ENCODE measurements at places on chromosomes 11 and 22.

DNA sequence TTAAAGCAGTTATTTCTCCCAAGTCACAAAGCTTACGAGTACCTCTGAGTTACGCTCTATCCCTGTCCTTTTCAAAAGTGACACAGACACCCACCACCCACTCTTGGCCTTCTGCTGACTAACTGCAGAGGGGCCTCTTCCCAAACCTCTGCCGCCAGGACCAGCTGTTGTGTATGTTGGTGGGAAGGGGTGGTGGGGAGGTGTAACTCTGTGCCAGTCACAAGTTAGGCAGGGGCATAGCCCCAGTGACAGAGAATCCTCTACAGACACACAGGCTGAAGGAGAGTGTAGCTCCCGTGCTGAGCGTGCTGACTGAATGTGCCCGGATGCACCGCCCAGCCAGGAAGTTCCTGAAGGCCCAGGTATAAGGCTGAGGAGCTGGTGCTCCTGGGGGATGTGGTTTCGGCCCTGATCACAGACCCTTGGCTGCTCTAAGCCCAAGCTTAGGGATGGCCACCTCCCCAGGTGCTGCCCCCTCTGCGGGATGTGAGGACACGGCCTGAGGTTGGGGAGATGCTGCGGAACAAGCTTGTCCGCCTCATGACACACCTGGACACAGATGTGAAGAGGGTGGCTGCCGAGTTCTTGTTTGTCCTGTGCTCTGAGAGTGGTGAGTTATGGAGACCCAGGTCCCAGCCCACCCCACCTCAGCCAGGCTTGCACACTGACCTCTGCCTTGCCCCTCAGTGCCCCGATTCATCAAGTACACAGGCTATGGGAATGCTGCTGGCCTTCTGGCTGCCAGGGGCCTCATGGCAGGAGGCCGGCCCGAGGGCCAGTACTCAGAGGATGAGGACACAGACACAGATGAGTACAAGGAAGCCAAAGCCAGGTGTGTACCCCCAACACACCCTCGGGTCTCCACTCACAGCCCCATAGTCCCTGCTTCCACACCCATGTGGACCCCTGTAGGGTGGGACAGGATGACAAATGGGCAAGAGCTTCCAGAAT lies 4.9 kb downstream of the RIC8A start:
- no peak for DNase-seq

- no peak for DNase-seq
Measured at GRCh38 chr11:1487851-1488574, 1.4 kb upstream of the MOB2 start.

DNA sequence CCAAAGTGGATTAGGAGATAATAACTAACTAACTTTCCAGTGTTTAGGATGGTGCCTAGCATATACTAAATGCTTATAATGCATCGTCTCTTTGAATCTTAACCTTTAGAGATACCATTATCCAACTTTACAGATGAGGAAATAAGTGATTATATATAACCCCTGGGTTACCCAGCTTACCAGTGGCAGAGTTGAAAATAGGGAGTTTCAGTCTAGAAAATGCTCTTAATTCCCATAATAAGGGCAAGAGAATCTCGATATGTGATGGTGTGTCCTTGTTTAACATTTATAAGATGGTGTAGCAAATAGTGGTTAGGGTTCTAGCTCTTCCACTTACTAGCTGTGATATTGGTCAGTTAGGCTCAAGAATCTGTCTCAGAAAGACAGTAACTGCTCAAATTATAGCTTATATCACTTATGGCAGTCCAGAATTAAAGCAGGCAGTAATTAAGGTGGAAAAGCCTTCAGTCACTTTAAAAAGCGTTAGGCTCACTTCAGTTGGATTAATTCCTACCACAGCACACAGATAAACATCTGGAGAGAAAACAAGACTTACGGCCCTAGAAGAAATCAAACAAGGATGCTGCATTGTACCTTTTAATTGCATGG lies 6.3 kb downstream of the XBP1 start:
- DNase-seq = no peak

GRCh38 chr11:101566626-101567025 lies 17.2 kb downstream of the TRPC6 start:
- DNase-seq = no peak

- no peak for DNase-seq
Measured at GRCh38 chr11:124895471-124895971, 2.1 kb downstream of the ROBO4 start.

GRCh38 chr11:2137202-2138067 lies 1.8 kb downstream of the IGF2 start:
- DNase-seq = no peak

DNA sequence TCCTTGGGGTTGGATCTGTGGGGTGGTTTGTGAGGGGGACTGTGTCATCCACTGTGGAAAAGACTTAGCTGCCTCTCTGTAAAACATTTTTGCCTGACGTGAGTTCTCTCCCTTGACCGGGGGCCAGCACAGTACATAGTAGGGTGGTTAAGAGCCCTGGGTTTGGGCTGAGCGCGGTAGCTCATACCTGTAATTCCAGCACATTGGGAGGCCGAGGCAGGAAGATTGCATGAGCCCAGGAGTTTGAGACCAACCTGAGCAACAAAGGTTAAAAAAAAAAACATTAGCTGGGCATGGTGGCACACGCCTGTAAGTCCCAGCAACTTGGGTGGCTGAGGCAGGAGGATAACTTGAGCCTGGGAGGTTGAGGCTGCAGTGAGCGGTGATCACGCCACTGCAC lies 74.7 kb upstream of the WNT7B start:
- DNase-seq = no peak

- no peak for DNase-seq
Measured at GRCh38 chr22:17914474-17914873, 109.9 kb downstream of the MICAL3 start.

GRCh38 chr11:104771763-104772162 lies 126.5 kb downstream of the CASP12 start:
- DNase-seq = no peak

GRCh38 chr22:38350444-38351359 lies 33.5 kb upstream of the CSNK1E start:
- no peak for DNase-seq

DNA sequence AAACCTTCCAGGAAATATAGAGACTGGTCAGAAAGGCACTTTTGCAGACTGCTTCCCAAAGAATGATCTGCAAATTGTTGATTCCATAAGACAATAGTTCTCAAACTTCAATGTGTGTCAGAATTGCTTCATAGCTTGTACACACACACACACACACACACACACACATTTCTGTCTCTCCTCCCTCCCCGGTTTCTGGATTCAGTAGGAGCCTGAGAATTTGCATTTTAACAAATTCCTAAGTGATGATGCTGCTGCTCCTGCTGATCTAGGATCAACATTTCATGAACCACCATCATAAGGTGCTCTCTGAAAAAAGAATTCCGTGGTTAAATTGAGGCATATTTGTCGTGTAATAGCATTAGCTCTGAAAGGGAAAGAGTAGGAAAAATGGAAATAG lies 35.3 kb upstream of the FZD4 start:
- no peak for DNase-seq

DNA sequence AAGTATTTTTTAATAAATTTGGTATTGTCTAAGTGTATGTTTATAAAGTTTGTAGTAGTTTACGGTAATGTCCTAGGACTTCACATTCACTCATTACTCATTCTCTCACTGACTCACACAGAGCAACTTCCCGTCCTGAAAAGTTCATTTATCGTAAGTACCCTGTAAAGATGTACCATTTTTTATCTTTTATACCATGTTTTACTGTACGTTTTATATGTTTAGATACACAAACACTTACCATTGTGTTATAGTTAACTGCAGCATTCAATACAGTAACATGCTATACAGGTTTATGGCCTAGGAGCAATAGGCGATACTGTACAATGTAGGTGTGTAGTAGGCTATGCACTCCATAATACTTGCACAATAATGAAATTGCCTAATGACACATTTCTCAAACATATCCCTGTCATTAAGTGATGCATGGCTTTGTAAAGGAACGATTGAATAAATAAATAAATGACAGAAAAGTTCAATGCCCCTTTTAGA lies 12.5 kb upstream of the CARD18 start:
- DNase-seq = no peak

DNA sequence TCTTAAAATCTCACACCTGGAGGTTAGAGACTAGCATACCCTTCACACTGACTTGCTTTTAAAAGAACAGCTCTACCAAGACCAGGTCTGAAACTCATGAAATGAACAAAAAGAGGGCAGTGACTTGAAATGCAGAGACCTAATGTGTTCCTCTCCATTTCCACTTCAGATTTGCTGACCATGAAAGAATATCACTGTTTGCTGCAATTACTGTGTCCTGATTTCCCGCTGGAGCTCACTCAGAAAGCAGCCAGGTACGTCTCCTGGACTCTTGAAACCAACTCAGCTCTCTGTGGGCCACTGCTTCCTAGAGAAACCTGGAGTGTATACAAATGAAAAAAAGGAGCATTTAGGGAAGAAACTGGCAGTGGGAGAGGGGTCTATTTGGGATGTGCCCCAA lies 39.2 kb downstream of the ARFGAP2 start:
- DNase-seq = no peak

GRCh38 chr11:81497202-81497804 lies 1236.4 kb downstream of the FAM181B start:
- DNase-seq = no peak

All from effector CD4-positive, alpha-beta T cell (primary cell).